ENCODE measurements at places on chromosomes 3 and 15.

DNA sequence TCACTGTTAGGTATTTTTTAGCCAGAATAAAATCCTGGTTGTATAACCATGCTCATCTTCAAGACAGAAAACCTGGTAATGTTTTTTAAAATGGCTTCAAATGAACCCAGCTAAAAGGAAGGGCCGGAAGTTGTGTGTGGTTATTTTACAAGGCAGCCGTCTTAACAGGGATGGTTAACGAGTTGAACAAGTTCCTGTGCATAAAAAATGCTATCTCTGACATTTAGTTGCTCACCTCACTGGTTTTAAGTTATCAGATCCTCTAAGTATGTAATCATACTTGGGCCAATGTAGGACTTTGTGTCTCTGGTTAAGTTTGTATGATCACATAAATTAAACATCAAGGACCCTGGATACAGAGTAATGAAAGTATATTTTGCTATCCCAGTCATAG is 2.1 kb downstream of the ATP11B start:
- H3K4me3 ChIP-seq, result peak overlapping the region; percentile 8
- H3K36me3 ChIP-seq, result no peaks in the 10 kb centered on the region
- no peaks in the 10 kb centered on the region for H3K27me3 ChIP-seq
- no peak overlapping the region for H3K27ac ChIP-seq

GRCh38 chr3:80643421-80643820 is 875.6 kb upstream of the ROBO1 start:
- no peaks in the 10 kb centered on the region for H3K27me3 ChIP-seq
- peaks cover 4% of the 10 kb centered on the region for H3K36me3 ChIP-seq
- H3K4me3 ChIP-seq, result no peak overlapping the region
- H3K27ac ChIP-seq, result no peak overlapping the region
- no peaks in the 10 kb centered on the region for H3K4me1 ChIP-seq

DNA sequence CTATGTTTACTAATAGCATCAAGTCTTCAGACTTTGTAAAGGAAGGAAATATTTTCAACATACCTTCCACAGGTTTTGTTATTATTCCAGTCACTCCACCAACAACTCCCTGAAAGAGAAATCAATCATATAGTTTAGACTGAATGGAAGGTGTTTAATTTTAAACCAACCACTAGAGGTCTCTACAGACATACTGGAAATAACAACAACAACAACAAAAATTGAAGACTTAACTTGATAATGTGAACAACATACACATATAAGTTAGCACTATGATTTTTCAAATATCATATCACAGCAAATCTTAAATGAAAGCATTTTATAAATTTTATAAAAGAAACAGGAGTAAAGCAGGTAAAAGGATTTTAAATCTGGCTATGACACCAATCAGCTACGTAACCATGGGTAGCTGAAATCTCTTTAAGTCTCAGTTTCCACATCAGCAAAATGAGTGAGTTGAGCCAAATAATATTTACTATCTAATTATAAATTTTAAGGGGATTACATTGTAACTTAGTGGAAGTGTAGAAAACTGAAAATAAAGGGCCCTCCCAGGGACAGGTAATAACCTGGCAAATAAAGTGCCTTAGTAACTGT is 188.2 kb downstream of the VPS13C start:
- no peaks in the 10 kb centered on the region for H3K36me3 ChIP-seq
- no peak overlapping the region for H3K27ac ChIP-seq
- DNase-seq, result no peak
- no peaks in the 10 kb centered on the region for H3K4me1 ChIP-seq
- H3K4me3 ChIP-seq, result no peak overlapping the region
- H3K27me3 ChIP-seq, result no peaks in the 10 kb centered on the region

DNA sequence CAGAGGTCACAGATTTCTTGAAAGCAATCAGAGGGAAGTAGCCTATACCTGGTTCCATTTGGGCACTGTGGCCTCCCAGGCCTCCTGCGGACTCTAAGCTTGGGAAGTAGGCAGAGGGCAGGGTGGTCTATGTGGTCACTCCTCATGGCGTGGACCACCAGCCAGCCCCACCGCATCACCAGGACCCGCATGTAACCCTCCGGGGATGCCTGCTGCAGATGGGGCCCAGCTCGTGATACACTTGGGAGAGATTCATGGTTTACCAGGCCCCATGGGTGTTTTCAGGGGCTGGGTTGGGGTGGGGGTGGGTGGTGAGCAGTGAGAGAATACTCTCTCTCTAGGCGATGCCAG is 123.7 kb downstream of the ASB7 start:
- H3K27ac ChIP-seq, result no peak overlapping the region
- H3K4me3 ChIP-seq, result no peak overlapping the region
- H3K4me1 ChIP-seq, result peaks cover 4% of the 10 kb centered on the region
- peak; percentile 5 for DNase-seq
- no peaks in the 10 kb centered on the region for H3K36me3 ChIP-seq
- H3K27me3 ChIP-seq, result no peaks in the 10 kb centered on the region

- no peaks in the 10 kb centered on the region for H3K36me3 ChIP-seq
- peak within 1 kb of the TSS; percentile 85 for H3K4me3 ChIP-seq
- H3K27me3 ChIP-seq, result peaks cover 6% of the 10 kb centered on the region
- DNase-seq, result peak; percentile 95
- no peaks in the 10 kb centered on the region for H3K4me1 ChIP-seq
Measured at GRCh38 chr3:45841757-45842491, at the start of gene LZTFL1. LZTFL1 (minus strand) TSS chr3:45842119; CDS start chr3:45841991, 128 bp downstream.
